Heart right ventricle (tissue), 16 donors: ENCODE measurements at places on chromosomes 2 and 18.

- DNase-seq = no peak
Observed at GRCh38 chr2:158782136-158782535, 13.0 kb upstream of the DAPL1 start.

DNA sequence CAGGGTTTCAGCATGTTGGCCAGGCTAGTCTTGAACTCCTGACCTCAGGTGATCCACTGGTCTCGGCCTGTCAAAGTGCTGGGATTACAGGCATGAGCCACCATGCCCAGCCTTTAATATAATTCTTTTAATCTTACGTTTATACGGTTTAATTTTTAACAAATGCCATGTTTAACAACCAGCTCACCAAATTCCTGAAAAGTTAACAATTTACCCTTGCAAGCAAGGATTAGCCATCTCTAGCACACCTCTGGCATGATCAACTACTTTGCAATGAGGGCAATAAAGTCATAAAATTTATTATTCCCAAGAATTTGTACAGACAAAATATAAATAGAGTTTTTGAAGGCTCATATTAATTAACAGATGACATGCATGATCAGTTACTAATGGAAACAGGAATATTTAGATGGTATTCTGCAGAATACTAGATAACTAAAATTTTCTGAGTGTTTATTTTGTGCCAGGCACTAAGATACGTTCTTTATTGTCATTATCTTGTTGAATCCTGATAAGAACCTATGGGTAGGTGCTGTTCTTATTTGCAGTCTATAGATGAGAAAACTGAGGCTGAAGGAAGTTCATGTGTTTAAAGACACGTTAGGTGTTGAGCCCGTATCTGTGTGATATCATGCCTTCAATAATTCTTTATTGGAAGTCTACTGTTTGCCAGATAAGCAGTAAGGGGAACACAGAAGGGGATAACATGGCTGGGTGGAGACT, 190.1 kb downstream of the CDCA7 start:
- DNase-seq = no peak

DNA sequence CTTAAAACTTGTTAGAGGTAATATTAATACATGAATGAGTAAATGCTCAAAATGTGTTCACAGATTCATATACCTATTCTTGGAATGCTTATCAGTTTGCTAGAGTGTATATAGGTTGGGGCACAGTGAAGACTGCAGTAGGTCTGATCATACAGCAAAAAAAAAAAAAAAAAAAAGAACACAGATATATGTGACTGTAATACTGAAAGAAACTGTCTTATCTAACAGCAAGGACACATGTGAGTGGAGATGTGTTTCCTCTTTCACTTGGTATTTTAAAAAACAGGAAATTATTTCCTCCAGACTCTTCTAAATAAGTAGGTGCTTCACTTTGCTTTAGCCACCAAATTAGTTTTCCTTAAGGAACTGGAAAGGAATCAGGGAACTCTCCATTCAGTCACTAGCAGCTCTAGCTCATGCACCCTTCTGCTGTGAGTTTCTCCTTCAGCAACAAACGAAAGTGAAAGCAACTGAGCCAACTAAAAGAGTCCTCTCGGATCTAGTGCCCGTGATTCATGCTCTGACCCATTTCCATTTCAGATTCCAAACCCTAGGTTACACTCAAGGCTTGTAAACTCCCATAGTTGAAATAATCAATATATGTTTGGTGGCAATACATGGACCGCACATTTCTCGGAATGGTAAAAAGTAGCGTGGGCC, 98.5 kb downstream of the DSEL start:
- DNase-seq = peak; percentile 7

DNA sequence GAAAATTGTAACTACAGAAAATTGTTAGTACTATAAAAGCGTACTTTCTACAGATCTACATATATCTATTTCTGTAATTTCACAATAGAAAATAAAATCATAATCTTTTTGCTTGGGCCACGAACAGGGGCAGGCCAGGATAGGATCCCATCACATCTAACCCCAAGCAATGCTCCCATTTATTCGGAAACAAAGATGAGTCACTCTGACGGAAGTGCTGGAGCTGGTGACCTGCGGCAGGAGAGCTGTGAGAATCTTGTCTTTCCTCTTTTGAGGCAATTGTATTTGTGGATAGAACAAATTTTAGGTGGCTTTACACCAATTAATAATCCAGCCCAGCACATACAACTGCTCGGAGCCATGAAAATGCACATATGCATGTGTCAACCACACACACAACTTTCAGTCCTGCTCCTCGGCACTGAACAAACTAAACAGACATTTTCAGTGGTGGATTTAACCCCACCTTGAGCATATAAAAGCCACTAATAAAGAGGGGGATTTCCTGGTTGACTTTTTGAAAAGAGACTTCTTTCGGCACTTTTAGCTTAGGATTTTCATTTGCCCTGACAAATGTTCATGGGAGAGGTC, 22.3 kb upstream of the INSIG2 start:
- no peak for DNase-seq

GRCh38 chr2:176637486-176638166, 368.4 kb downstream of the MTX2 start:
- DNase-seq = peak; percentile 32
